HuH-7 (cell line): ENCODE measurements at places on chromosomes 7 and 10.

DNA sequence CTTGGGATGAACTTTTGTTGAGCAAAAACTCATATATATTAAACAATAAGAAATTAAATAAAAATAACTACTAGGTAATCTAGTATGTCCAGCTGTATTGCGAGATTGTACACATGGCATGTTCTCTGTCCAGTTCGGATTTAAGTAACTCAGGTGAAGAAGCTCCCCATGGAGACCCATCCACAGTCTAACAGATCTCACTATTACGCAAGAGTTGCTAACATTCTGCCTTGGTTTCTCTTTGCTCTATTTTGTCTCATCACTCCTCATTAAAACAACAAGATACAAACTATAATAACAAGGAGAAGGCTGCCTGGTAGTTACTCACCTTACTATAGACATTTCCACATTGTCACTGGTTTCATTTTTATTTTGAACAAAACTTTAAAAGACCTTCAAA is 1372.3 kb upstream of the CELF2 start:
- DNase-seq = no peak

- DNase-seq = no peak
These were observed 95.4 kb downstream of the SVIL start for GRCh38 chr10:29539412-29539811.

DNA sequence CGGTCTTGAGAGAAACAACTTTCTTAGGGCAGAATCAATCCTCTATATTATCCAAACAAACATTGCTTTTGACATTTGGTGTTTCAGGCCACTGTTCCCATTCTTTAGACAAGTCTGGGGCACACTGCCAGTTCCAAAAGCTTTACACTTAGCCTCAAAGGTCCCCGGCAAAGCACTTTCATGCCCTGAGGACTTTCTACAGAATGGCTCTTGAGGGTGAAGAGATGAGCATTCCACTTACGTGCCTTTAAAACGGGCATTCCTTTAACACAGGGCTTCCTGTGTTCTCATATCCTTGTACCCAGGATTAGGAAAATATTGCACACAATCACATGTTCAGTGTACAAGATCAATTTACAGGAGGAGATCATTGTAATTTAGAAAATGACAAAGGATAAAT is 13.1 kb upstream of the TMEM213 start:
- DNase-seq = no peak

GRCh38 chr7:151631953-151632749 is 112.5 kb upstream of the RHEB start:
- DNase-seq = peak; percentile 84

DNA sequence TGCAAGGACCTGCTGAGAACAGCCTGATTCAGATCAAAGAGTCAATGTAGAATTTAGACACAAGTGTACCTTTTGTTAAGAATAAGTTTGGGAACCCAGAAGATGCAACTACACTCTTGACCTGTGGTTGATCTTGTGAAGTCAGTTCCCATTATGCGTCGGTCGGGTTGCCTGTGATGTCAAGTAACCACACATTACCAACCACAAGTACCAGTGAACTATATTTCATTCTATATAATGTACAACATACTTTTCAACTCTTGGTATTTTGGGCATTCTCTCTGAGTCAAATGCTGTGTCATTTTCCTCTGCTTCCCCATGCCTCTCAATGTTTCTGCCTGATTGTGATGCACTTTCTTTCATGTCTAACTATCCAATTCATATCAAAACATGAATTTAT is 426.2 kb downstream of the ETV1 start:
- DNase-seq = no peak

DNA sequence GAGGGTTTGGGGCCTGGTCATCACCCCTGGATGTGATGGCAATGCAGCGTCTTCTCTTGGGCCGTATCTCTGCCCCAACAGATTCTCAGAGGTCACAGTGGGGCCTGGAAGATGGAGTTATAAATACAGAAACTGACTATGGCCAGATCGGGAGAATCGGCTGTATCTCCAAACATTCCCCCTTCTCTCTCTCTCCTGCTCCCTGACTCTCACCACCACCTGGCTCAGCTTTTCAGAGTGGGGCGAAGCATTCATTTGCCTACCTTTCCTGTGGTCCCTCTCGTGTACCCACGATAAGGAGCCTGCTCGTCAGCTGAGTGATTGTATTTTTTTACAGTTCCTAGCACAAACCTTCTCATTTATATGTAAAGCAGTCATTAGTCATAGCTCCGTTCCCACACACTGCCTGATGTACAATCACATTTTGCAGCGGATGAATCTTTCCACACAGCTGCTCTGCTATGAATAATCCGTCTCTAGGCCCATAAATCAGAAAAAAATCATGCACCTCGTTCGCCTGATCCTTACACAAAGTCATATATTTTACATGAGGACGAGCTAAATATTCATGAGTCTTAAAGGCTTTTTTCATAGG is 23.2 kb upstream of the BTRC start:
- no peak for DNase-seq

DNA sequence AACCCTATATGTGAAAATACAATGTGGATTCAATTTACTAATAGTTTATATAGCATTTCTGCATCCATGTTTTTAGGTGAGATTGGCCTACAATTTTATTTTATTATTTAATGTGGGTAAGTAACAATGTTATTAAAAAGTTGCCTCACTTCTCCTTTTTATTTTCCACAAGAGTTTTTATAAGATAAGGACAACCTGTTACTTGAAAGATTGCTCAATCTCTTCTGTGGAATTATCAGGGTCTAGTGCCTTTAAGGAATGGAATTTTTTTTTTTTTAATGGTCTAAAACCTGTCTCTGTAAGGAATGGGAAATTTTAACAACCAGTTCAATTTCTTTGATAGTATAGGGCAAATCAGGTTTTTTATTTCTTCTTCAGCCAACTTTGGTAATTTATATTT is 53.9 kb upstream of the RAB18 start:
- no peak for DNase-seq

DNA sequence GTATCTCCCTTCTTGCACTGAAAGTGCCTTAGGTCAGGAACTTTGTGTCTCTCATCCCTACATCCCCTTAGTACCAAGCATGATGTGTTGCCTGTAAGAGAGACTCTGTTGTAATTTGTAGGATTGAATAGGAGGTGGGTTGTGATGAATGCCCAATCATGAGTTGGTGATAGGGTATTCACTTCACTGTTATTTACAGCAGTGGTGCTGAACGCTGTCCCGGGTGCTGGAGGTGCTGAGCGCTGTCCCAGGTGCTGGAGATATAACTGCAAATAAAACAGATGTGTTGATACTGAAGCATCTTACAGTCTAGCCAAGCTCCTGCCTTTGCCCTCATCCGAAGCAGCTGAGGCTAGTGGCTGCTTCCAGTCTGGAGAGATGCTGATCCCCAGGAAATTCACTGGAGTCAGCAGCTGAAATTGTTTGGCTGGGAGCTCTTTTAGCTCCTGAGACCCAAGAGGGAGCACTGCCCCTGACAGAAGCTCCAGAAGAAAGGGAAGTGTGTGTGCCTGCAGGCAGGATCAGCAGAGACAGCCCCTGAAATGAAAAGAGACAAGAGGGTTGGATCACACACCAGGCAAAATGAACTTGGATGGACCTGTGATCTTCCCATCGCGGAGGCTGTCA is 183.4 kb downstream of the SORCS3 start:
- peak; percentile 2 for DNase-seq

DNA sequence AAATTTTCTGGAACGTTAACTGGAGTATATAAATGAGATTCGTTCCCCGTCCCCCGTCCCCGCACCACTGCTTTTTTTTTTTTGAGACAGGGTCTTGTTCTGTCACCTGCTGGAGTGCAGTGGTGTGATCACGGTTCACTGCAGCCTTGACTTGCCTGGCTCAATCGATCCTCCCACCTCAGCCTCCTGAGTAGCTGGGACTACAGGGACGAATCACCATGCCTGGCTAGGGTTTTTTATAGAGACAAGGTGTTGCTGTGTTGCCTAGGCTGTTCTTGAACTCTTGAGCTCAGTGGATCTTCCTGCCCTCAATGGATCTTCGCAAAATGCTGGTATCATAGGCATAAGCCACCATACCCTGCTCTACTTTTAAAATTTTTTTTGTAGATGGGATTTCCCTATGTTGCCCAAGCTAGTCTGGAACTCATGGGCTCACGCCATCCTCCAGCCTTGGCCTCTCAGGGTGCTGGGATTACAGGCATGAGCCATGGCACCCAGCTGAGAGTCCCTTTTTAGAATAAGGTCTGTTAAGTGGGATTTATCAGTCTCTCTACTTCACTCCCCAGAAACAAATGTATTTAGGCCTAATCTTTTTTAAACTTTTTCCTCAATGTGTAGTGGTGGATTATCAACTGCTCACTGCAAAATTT is 122.9 kb downstream of the LYZL1 start:
- DNase-seq = no peak

- DNase-seq = no peak
These were observed 38.5 kb downstream of the TCERG1L start for GRCh38 chr10:131272897-131273451.

GRCh38 chr10:49072166-49072885 is 43.0 kb downstream of the VSTM4 start:
- no peak for DNase-seq

DNA sequence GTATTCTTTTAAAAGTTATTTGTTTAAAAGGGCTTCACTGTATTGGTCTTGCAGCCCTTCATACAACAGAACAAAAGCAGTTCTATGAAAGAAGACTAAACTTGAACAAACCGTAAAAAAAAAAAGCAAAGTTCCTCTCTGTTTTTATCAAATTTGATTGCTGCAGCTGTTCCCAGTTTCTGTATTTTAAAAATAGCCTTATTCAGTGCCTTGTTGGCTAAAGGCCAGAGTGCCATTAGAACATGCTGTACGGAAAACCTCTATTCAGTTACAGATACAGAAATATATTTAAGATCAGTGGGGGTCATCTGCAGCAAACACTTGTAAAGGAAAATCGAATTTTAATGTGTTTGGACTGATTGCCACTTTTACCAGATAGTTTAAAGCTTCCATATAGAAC is 207.8 kb upstream of the ETV1 start:
- no peak for DNase-seq

DNA sequence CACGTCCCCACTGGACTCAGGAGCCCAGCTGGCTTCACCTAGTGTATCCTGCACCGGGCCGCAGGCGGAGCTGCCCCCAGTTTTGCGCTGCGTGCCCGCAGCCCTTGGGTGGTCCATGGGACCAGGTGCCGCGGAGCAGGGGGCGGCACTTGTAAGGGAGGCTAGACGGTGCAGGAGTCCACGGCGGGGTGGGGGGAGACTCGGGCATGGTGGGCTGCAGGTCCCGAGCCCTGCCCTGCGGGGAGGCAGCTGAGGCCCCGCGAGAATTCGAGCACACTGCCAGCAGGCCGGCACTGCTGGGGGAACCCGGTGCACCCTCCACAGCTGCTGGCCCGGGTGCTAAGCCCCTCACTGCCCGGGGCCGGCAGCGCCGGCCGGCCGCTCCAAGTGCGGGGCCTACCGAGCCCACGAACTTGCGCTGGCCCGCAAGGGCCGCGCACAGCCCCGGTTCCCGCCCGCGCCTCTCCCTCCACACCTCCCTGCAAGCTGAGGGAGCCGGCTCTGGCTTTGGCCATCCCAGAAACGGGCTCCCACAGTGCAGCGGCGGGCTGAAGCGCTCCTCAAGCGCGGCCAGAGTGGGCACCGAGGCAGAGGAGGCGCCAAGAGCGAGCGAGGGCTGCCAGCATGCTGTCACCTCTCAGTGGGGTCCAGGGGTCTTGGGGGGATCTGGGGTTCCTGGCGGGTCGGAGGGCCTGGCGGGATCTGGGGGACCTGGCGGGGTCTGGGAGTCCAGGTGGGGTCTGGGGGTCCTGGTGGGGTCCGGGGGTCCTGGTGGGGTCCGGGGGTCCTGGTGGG is 81.4 kb downstream of the VIPR2 start:
- DNase-seq = no peak

- no peak for DNase-seq
These were observed 25.5 kb downstream of the SHOC2 start for GRCh38 chr10:110944792-110945396.

- DNase-seq = no peak
These were observed 194.9 kb downstream of the SDK1 start for GRCh38 chr7:3495954-3496353.

- DNase-seq = no peak
These were observed 49.4 kb upstream of the VWC2 start for GRCh38 chr7:49724071-49724470.

GRCh38 chr7:44814919-44815318 is 18.4 kb downstream of the PPIA start:
- no peak for DNase-seq
